Common myeloid progenitor, CD34-positive (primary cell): ENCODE measurements at places on chromosomes 3 and 15.

DNA sequence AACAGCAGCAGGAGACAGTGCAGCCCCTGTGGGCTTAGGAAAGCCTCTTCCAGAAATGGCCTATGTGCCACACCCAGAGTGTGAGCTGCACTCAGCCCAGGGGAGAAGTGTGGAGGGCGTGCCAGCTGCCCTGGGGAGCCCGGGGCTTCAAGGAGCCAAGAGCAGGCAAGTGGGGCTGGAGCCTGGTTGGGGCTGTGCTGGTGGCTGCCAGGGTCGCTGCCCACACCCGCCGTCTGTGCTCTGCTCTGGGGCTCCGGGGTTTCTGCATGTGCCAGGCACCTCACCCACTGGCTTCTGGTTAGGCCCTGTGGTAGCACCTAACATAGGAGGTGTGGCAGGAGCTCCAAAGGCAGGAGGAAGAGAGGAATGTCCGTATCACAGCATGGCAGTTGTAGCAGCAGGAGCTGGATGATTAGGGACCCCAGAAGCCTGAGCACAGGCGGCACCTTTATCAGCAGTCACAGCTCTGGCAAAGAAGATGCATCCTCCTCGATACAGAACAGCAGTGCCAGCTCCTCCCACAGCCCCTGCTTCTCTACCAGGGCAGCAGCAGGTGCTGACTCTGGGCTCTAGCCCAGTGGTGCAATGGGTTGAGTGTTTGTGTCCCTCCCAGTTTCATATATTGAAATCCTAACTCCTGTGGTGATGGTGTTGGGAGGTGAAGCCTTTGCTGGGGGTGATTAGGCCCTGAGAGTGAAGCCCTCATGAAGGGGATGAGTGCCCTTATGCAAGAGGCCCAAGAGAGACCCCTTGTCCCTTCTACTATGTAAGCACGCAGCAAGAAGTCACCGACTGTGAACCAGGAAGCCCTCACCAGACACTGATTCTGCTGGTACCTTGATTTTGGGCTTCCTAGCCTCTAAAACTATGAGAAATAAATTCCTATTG, 70.0 kb upstream of the KLF13 start:
- peak; percentile 76 for DNase-seq

GRCh38 chr3:175093748-175094147, 234.6 kb downstream of the NAALADL2 start:
- DNase-seq: no peak

- DNase-seq: peak; percentile 77
Measured at GRCh38 chr15:38002883-38003477, 68.5 kb downstream of the TMCO5A start.

- peak; percentile 71 for DNase-seq
Measured at GRCh38 chr15:75148280-75148679, 53.4 kb upstream of the C15orf39 start.

DNA sequence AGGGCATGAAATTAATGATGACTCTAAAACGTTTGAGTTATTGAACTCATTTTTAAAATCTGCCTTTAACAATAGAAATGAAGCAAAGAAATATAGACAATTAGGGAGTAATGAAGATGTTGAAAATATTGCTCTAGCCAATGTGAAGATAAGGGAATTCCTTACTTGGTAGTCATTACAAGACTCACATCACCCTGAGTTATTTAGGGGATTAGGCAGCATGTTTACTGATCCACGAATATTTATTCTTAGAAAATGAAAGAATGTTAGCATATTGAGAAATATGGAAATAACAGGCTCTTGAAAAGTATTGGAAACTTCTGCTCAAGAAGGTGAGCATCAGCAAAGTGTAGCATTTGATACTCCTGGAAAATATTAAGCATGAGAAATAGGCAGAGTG, 398.1 kb upstream of the ARPP21 start:
- no peak for DNase-seq

DNA sequence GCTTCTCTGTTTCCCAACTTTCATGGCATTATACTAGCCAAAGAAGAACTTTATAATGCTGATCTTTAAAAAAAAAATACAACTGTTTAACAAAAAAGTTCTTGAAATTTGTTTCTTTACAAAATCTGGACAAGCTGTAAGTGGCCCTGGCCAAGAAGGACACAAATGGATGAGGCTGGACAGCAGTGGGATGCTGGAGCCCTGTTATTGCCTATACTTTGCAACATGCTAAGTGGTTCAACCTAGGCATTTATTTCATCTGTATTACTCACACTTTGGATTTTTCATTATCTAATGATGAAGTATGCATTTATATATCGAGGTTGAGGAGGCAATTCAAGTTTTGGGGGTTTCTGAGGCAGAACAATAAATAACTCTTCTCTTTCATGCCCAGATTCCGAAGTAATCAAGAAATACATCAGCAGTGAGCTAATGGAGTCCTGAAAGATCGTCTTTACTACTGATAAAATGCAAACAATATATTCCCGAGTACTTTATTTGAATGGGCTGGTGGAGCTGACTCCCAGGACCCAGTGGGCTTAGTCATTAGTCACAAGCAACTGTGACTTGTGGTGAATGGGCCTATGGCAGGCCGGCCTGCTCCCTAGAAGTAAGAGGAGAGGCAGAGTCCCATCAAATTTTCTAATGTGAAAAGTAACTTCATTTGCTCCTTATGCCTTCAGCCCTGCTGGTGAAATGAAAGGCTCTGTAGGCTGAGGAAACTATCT, 177.3 kb upstream of the DPH6 start:
- no peak for DNase-seq

DNA sequence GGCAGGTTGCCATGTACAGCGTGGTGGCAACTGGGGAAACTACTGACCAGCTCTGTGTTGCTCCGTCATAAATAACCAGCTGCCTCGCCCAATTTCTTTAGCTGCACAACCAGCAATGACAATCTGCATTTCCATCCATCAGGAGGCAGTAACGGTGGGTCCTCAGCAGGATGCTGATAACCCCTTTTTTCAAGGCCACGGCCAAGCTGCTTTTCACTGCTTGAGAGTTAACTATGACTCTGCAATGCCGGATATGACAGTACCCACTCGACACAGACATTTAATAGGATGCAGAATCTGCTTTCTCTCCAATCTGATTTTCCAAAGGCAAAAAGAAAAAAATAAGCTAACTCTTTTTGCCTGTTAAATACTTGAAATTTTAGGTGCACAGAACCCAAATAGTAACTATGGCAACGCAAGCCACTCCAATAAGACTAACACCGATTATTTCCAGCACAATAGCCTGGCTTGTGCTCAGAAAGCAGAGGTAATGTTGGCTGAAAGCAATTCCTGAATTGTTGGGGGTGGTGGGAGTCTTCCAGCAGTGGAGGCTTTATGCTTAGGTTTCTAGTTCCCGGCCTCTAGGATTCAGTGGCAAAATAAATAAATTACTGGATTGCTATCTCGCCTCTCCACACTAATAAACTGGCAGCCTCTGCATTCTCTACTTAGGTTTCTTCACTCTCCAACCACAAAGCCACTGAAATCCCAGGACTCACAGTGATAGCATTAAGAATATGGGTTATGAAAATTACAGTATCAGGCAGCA, 31.2 kb upstream of the SRGAP3 start:
- no peak for DNase-seq

DNA sequence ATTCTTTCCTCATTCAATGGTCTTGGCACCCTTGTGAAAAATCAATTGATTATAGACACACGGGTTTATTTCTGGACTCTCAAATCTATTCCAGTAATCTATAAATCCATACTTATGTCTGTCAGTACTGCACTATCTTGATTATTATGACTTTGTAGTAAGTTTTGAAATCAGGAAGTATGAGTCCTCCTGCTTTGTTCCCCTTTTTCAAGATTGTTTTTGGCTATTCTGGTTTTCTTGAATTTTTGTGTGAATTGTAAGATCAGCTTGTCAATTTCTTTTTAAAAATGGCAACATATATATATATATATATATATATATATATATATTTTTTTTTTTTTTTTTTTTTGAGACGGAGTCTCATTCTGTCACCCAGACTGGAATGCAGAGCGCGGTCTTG, 32.3 kb upstream of the CFAP20DC start:
- peak; percentile 86 for DNase-seq

DNA sequence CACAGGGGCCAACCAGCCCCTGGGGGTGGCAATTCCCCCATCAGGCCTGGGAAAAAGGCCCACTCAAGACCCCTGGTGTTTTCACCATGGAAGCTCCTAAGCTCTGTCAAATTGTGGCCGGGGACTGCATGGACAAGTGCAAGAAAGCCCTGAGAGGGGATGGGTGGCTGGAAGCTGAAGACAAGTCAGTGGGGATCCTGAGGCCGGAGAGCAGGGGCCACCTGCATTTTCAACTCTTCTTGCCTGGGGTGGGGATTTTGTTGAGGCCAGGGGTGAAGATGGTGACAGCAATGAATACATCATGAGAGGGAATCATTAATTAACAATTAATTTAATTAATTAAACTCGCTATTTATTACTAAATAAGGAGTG, 33.9 kb downstream of the FEM1B start:
- no peak for DNase-seq

DNA sequence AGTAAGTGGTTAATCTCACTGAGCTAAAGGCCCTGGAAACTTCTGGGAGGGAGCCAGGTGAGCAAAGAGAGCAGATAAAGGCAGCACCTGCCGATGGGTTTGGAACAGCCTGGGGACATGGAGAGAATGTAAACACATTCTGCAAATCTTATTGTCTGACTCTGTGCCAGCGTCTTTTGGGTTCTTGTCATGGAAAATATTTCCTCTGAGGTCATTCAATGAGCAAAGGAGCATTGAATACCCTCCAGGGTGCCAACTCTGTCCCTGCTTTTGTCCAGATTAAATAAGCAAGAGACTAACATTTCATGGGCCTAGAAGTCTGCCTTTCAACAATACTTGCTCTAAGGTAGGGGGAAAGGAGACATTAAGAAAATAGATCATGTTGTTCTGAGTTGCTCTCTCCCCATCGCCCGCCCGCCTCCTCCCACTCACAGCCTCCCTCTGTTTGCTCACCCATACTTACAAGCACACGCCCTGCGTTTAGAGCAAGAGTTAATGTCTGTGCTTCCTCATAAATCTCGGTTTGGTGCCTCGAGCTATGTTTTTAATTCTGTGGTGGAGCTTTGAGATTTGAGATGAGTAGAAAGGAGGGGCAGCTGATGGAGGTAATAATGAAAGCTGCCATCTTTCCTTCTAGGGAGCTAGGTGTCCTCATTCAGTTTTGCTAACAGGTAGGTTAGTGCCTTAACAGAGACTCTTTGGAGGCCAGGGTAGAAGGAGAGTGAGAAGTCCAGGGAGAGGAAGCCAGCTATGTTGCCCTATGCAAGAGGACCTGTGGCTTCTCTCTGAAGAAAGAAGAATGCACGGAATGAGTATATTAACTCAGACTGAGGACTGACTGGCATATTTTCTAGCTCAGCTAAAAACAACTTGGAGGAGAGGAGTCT, 132.9 kb downstream of the TPRG1 start:
- no peak for DNase-seq

DNA sequence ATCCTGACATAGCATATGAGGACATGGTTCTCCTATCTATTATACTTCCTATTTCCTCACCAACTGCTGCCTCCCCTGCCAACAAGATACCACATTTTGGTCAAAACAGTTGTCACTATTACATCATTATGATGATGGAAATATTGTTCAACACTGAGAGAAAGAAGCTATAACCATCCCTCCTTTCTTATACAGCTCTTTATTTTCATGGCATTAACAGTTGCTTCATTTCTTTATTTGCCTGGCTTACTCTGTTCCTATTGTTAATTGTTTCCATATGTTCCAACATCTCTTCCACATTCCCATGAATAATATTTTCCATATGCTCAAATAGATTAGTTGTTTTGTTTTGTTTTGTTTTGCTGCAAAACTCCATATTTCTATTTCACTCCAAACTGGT, 40.8 kb upstream of the FILIP1L start:
- no peak for DNase-seq
